ENCODE measurements at places on chromosomes 6 and 20. TPM values are rescaled to one million over a fixed set of nuclear protein-coding genes. Genes with fewer than 3 reads are reported as not detected.
A peak's percentile ranks its signal among the peaks of the same experiment; 100 is the strongest.

The RAET1E gene
- polyA plus RNA-seq, result not detected

- no peak for DNase-seq
- H3K27ac ChIP-seq, result no peak overlapping the region
- no peaks in the 10 kb centered on the region for H3K27me3 ChIP-seq
- H3K4me3 ChIP-seq, result no peak overlapping the region
Measured at GRCh38 chr20:16415071-16416053, 157.9 kb downstream of the KIF16B start.

GRCh38 chr6:80460257-80460865 is 353.9 kb downstream of the BCKDHB start:
- no peaks in the 10 kb centered on the region for H3K27me3 ChIP-seq
- no peaks in the 10 kb centered on the region for H3K4me1 ChIP-seq
- H3K4me3 ChIP-seq, result no peak overlapping the region
- no peak overlapping the region for H3K27ac ChIP-seq

GRCh38 chr6:30820193-30820592 is 64.1 kb upstream of the DDR1 start:
- no peaks in the 10 kb centered on the region for H3K27me3 ChIP-seq
- peak overlapping the region; percentile 68 for H3K27ac ChIP-seq
- H3K4me1 ChIP-seq, result no peaks in the 10 kb centered on the region
- H3K36me3 ChIP-seq, result no peaks in the 10 kb centered on the region
- H3K4me3 ChIP-seq, result no peak overlapping the region
- DNase-seq, result peak; percentile 82

DNA sequence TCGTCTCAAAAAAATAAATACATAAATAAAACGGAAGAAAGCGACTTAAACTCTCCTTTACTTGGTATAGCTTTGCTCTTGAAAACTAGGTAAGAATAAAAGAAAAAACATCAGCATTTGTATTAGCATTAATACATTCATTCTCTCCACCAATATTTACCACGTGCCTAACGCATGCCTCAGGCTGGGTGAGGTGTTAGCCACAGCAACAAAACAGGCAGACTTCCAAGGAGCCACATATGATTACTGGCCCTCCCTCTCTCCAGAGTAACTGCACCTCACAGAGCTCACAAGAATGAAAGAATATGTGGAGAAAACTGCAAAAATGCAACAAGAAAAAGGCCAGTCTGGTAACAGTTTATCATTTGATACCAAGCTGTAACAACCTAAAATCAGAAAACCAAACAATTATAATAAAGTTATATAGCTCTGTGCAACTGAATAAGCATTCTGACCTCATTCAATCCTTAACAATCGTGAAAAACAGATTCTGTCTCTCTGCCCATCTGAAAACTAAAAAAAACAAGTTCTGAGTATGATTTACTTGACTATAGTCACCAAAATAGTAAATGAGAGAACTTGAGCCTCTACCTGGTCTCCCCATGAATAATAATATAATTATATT is 5.2 kb downstream of the NAPB start:
- H3K36me3 ChIP-seq, result peaks cover 2% of the 10 kb centered on the region
- H3K27ac ChIP-seq, result no peak overlapping the region
- no peaks in the 10 kb centered on the region for H3K4me1 ChIP-seq
- no peaks in the 10 kb centered on the region for H3K27me3 ChIP-seq
- no peak for DNase-seq

DNA sequence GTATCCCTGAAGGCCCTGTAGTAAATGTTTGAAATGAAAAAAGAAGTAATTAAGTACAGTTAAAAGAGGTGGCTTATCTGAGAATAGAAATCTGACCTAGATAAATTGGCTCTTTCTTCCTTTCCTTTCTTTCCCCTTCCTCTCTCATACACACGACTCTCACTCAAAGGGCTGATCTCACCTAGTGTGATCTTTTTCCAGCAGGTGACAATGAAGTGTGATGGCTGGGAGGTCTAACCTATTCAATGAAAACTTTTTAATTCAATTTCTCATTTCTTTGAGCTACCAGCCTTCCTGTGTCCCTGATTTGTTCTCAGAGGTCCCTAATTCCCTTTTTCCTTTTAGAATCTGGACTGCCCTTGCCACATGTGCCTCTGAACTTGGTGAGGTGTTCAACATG is 118.0 kb upstream of the RIMS1 start:
- H3K27me3 ChIP-seq, result no peaks in the 10 kb centered on the region
- DNase-seq, result no peak

- no peak overlapping the region for H3K4me3 ChIP-seq
- H3K27ac ChIP-seq, result no peak overlapping the region
- DNase-seq, result no peak
- no peaks in the 10 kb centered on the region for H3K36me3 ChIP-seq
- H3K27me3 ChIP-seq, result no peaks in the 10 kb centered on the region
Measured at GRCh38 chr6:146498309-146498708, 45.3 kb upstream of the RAB32 start.
